ENCODE measurements at places on chromosomes 2 and 18. TPM values are rescaled to one million over a fixed set of nuclear protein-coding genes. Genes with fewer than 3 reads are reported as not detected.

- no peak for DNase-seq
These were observed 16.3 kb downstream of the PROC start for GRCh38 chr2:127434515-127434914.

DNA sequence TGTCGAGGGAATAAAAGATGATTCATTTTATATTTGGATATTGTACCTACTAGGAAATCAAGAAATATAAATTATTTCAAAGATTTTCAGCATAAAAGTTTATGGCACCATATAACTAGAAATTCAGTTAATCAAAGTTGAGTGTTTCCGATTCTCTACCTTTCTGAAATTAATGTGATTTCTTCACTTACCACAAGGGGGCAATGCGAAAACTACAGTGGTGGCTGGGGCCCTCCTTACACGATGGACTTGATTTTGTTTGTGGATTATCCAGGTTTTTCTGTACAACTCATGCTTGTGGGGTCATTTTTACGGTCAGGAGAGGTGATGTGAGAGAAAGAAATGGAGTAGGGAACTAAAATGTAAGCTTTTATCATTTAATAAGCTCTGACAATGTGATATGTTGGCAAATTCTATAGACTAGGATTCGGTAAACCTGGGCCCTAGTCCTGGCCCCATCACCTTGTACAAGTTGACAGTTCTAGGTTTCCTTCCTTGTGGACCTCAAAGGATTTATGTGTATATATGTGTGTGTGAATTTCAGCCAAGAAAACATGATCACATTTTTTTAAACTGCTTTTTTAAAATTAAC lies 47.6 kb downstream of the G6PC2 start:
- no peak for DNase-seq

DNA sequence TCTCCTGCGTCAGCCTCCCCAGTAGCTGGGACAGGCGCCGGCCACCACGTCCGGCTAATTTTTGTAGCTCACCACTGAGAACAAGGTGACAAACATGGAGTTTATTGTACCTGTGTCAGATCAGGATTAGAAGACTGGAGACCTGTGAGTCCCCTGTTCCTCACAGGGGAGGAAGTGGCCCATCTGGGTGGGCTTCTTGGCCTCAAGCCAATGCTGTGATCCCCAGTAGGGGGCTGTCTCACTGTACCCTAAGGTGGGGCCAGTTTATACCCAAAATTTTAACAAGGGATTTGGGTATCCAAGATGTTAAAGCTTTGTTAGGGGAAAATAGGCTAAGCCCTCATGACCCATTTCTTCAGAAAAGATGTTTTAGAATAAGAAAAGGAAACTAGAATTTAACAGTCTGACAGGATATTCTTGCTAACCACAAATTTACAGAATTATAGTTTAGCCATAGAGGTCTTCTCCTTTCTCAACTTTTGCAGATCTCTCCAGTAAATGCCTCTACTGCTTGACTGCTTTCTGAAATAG lies 16.3 kb downstream of the PCBP1 start:
- DNase-seq: no peak

NDUFB3 gene
- 109 TPM for polyA plus RNA-seq

SERPINB7 gene
- 0.40 TPM for polyA plus RNA-seq

Measured in left renal pelvis (tissue), 4 donors.